Activated T-helper 1 cell treated with Interleukin-2 at 50 U/mL for 16 hours (primary cell): ENCODE measurements at places on chromosomes 3 and 15.

- no peak for DNase-seq
Observed at GRCh38 chr15:100835636-100836035, 44.0 kb upstream of the ALDH1A3 start.

GRCh38 chr15:89360294-89360971 lies 25.8 kb upstream of the POLG start:
- no peak for DNase-seq

DNA sequence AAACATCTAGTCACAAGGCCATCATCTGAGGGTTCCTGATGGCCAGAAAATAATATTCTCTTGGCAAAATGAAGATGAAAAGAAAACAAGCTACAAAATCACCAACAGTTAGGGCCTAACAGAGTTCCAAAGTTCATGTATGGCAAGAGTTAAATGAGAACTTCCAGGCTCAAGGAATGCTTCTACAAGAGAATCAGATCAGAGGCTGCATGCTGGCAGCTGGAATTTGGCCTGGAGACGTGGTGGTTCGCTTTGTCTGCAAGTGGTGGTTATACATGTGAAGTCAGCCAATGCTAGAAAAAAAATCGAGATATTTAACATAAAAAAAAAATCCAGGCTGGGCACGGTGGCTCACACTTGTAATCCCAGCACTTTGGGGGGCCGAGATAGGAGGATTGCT lies 5.6 kb downstream of the SIAH2 start:
- DNase-seq = no peak

- peak; percentile 16 for DNase-seq
Observed at GRCh38 chr3:13069495-13069894, 3.7 kb downstream of the IQSEC1 start.

DNA sequence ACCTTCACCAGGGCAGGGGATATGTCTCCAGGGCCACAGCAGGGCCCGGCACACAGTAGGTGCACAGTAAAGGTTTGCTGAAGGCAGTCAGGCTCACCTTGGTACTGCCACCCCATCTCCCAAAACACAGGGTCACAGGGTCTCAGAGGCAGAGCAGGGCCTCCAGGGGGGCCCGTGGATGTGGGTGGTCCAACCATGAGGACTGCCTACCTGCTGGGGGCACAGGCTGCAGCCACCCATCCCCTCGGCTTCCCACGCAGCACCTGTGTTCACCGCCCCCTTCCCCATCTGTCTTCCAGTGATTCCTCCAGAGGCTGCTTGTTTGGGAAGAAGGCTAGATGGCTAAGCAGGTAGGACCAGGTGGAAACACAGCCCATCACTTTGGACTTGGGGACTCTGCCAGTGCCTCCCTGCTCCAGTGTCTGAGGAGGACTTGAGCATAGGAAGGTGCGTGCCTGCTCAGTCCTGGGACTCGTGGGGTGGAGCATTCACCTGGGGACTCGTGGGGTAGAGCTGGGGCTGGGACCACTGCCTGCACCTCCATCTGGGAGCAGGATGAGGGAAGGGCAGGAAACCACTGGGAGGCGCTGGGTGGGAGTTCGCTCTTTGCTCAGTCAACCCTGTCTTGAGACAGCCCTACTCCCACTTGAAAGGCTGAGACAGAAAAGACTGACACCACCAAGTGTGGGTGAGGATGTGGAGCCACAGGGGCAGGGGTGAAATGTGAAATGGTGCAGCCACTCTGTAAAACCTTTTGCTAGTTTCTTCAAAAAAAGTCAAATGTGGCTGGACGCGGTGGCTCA lies 18.8 kb upstream of the PLXND1 start:
- no peak for DNase-seq

DNA sequence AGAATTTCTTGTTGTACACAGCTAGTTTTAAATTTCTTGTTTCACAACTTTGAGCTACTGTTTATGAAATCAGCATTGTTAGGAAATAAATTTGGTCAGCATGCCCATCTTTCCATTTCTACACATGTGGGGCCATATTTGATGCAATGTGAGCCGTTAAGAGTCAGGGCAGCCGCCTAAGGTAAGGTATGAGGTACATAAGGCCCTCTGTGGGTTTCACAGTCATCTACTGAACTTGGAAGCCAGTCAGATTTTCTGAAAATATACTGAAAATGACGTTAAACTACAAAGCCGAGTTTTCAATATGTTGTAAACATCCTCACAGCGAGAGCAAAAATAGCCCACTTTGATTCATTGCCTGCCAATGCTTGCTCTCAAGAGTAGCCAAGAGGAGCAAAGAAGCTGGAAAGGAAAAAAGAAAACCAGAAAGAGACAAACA lies 94.7 kb upstream of the PDZRN3 start:
- no peak for DNase-seq

DNA sequence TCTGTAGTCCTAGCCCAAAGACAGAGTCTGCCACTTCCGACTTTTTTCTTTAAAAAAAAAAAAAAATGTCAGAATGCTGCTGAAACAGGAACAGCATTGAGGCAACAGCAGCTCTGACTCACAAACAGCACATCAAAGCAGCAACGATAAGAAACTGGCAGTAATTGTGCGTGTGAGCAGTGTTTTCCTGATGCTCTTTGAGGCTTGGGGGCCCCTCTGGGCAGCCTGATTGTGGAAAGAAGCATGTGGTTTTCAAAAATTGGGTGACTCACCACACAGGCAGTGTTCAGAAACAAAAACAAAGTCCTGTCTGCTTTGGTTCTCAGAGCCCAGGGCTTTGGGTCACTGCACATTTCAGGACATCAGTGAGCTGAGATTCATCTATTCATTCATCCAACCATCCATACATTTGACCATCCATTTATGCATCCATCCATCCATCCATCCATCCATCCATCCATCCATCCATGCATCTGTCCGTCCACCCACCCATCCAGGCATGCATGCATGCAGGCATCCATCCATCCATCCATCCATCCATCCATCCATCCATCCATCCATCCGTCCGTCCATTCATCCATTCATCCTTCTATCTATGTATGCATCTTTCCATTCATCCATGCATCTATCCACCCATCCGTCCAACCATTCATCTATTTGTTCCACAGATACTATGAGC lies 308.4 kb downstream of the RPLP1 start:
- peak; percentile 70 for DNase-seq

GRCh38 chr3:34361921-34362320 lies 563.5 kb downstream of the PDCD6IP start:
- no peak for DNase-seq

DNA sequence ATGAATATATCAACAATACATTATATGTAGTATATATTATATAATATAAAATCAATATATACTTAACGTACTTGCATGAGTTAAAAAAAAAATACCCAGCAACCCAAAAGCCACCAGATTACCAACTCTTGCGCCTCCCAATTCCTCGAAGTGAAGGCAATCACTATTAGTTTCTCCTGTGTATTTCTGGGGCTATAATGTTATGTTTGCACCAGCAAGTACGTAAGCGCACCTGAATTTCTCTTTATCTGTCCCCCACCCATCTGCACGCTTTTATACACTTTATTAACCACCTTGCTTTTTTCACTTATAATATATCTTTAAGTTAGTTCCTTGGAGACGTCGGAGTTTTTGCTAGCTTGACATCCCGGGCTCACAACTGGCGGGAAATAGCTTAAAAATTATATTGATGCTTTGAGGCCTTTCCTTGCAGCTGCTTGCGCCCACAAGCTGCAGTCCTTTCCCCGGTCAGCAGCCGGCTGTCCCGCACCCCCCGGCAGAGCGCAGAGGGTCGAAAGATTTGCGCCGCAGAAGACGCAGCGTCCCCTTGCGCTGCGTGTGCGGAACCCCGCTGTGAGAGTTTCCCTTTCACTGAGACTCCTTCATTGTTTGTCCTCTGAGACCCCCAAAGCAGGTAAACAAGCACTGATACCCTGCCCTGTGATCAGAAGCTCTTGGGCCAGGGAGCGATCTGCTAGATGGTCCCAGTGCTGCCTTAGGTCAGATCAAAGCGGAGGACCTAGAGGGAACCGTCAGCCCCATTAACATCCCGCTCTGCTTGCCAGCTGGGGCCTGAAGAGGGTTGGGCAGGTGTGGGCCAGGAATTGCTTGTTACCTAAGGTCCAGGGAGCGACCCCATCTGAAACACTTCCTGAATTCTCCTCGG lies 8.9 kb upstream of the EOMES start:
- no peak for DNase-seq

DNA sequence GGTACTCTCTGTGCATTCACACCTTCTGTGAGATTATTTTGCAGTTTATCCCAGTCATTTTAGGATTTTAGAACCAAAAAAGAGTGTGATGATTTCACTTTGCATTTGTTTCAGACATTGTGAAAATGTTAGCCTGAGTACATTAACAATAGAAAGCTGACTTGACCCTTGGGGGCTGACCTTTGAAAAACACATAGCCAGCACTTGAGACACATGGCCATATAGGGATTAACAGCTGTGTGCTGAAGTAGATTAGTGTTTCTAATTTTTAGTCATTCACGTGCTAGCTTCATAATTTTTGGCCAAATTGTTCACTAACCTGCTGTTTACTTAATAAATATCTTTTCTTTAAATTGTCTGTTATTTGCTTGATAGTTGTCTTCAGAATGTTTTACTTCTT lies 3.5 kb downstream of the FEM1B start:
- DNase-seq = no peak

- no peak for DNase-seq
Observed at GRCh38 chr3:186668426-186668825, 2.6 kb downstream of the HRG start.

GRCh38 chr15:65940618-65940909 lies 71.3 kb downstream of the RAB11A start:
- DNase-seq = no peak

DNA sequence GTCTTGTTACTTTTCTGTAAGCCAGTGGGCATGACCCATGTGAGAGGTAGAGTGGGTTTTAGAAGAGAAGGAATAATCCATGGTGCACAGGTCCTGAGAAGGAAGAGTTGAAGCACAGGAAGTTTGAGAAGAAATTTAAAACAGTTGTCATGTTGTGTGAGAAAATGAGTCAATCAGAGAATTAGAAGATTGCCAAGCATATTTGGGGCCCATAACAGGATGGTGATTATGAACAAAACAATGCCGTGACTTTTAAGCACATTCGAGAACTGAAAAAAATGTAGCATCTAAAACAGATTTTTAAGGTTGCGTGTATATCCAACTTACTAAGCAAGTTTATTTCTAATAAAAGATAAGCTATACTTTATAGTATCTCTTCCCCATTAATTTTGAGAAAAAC lies 198.7 kb downstream of the RORA start:
- no peak for DNase-seq
